CD4-positive, alpha-beta T cell treated with Interleukin-4 for 1 hour (primary cell): ENCODE measurements at places on chromosomes 16 and 17.
A peak's percentile ranks its signal among the peaks of the same experiment; 100 is the strongest.

DNA sequence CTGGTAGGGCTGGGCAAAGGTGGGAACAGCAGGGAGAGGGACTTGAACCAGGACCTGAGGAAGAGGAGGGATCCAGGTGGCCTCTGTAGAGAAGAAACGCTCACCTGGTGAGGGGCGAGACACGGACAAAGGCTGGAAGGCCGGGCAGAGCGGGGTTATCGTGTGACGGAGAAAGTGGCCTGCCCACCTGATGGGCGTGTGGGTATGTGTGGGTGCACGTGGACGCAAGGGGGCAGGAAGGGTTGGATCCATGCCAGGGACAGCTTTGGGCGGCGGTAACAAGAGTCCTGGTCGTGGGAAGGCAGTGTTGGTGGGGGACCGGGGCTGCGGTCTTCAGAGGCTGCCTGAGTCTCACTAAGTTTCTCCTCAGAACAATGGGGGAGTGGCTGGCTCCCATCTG is 104.1 kb upstream of the GSE1 start:
- DNase-seq, result no peak

- DNase-seq, result no peak
Measured at GRCh38 chr16:56551796-56552738, 12.8 kb upstream of the MT4 start.

GRCh38 chr17:64214950-64215349 is 48.1 kb downstream of the TEX2 start:
- no peak for DNase-seq

GRCh38 chr17:6753006-6753445 is 2.8 kb upstream of the XAF1 start:
- peak; percentile 71 for DNase-seq

GRCh38 chr17:50445730-50446325 is 19.8 kb downstream of the ACSF2 start:
- no peak for DNase-seq

DNA sequence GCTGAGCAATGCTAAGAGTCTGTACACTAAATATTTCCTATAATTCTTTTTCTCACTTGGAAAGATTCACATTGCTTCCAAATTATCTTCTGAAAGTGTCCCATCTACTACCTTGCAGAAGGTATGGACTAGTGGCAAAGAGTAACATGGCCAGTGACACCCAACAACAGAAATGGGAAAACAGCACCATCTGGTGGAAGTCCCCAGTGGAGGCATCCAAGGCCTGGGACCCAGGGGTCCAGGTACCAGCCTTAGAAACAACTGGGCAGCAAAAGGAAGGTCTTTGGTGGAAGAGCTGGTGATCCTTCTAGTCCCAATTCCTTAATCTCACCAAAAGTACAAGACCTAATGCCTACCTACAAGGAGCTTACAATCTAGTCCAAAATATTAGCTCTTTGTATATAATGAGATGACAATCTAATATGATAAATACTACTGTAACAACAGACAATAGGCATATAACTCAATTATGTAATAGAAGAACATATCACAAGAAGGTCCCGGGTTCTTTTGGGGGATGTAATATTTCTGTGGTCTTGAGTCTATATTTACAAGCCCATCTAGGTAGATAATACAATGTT is 55.3 kb downstream of the SKAP1 start:
- DNase-seq, result peak; percentile 41

DNA sequence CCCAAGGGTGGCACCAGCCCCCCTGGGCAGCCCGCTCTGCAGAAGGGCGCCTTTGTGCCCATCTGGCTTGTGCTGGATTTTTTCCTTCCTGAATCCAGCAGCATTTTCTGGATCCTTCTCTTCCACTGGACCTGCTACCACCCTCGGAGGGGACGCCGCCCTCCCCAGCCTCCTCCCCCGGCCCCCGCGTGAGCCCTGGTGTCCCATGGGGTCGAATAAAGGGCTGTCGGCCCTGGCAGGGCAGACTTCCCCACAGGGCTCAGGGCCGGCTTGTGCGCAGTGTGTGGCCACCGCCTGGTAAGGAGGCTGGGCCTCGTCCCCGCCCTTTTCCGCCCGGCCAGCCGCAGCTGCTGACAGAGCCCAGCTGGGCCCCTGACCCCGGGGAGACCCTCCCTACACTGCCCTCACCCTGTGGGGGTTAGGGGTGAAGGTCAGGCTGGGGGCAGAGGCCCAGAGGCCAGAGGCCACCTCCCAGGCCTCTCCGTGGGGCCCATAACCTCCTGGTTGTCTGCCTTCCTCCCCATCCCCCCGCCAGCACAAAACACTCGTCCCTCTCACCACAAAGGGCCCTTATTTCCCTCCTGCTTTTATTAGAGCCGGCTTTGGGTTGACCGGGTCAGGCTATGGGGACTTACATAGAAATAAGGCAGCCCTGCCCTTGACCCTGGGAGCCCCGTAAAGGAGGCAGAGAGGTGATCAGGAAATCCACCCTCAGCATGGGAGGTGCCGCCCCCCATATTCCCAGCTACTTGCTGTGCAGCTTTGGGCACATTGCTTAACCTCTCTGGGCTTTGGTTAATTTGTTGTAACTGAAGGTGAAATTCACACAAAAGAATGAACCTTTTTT is 179.3 kb upstream of the CIBAR2 start:
- peak; percentile 49 for DNase-seq

DNA sequence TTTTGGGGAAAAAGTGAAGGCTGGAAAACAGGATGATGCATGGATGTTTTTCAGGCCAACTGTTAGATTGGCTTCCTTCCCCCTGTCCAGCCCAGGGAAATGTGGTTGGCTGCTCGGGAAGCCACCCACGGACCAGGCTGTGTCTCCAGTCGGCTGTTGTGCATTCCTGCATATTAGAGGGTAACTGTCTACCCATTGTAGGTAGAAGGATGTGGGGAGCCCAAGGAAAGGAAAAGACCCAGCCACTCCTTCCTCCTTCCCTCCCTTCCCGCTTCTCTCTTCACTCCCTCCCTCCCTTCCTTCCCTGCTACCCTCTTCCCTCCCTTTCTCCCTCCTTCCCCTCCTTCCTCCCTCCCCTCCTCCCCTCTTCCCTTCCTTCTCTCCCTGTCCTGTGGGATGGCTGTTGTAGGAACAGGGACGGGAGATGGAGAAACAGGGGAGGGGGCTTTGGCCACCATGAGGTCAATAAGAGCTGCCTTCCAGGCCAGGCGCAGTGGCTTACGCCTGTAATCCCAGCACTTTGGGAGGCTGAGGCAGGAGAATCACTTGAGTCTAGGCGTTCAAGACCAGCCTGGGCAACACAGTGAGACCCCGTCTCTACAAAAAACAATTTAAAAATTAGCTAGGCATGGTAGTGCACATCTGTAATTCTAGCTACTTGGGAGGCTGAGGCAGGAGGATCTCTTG is 16.9 kb downstream of the SYT17 start:
- no peak for DNase-seq

DNA sequence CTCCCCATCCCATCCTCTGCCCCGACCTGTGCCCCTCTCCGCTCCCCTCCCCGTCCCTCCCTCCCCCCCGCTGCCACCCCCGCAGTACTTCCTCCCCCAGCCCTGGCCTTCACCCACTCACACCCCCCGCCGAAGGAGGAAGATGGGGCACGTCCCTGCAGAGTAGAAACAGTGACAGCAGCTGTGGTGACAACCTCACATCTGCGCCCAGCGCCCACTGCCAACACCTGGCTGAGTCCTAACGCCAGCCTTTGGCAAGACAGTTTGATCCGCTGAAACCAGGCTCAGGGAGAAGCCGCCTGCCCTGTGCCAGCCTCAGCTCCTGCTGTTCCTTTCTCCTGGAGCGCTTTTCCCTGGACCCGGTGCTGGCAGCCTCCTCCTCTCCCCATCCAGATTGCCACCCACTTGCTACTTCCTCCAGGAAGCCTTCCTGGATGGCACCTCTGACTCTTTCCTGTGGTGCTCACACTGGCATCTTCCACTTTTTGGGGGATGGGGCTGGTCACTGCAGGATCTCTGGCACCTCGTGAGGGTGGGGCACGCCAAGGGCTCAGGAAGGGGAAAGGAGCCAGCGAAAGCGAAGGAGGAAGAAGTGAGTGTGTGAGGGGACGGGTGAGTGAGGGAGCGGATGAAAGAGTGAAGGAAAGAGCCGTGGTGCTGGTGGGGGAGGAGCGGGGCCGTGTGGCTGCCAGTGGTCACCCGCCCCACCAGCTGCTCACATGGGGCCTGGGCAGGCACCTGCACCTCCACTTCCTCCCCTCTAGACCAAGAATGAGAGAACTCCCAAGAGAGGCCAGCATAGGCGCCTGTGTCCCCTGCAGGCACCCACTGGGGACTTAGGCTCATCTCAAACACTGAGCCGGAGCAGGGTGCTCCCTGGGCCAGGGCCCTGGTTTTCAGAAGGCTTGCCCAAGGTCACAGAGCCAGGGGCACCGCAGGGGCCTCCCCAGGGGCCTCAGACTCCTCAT is 27.0 kb downstream of the ZFPM1 start:
- DNase-seq, result peak; percentile 63

DNA sequence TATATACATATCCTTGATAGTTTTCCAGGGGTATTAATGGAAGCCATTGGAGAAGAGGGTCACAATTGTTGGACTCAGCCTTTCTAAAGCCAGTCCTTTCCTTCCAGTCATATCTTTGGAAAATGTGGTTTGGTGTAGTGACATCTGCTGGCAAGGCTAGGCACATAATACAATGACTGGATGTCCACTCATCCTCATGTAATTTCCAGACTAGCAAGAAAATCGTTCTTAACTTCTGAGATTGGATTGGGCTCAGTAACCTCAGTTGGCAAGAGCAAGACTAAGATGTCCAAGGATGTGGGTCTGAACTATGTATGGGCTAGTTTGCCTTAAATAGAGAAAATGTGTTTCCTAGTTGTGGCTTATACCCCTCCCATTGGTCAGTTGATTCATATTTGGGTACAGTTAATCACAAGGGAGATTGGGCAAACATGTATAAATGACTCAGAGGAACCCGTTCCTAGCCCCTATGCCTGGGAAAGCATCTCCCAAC is 8.7 kb upstream of the KAT7 start:
- DNase-seq, result peak; percentile 58

GRCh38 chr17:29113334-29113733 is 66.9 kb downstream of the MYO18A start:
- no peak for DNase-seq

- peak; percentile 53 for DNase-seq
Measured at GRCh38 chr17:17819561-17819995, 17.2 kb downstream of the SREBF1 start.

- DNase-seq, result no peak
Measured at GRCh38 chr17:20203018-20203417, 193.9 kb downstream of the SPECC1 start.

GRCh38 chr17:31314782-31315100 is 887 bp upstream of the EVI2B start:
- no peak for DNase-seq
